ENCODE measurements at places on chromosomes 12 and 14.

DNA sequence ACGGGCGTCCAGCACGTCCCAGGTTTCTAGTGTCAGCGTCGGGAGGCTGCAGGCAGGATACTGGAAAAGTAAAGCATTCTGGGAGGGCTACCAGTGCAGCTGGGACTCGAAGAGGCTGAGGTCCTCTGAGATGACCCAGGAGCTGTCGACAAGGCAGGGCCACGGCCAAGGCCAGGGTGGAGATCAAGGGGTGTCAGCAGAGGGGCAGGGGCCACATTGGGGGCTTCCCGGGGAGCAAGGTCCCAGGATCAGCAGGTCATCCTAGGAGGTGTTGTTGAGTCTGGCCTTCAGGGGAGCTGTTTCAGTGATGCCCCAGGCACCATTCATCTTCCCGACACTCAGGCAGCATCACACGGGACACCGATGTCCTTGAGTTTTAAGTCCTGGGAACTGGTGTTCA lies 377.8 kb upstream of the SFSWAP start:
- no peak for DNase-seq

DNA sequence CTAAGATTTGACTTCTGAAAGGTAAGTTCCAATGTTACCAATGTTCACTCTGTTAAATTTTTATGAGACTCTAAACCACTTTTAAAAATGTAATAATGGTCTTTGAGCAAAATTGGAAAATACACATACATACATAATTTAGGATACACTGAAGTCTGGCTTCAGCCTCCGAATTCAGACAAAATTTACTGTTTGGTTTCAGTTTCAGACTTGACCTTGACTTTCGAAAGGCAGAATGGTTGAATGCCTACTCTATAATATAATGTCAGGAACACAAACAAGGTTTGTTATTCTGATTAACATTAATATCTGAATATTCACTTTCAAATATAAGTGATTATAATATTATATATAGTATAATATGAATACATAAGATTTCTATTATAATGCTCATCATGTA lies 74.1 kb upstream of the KRAS start:
- no peak for DNase-seq

DNA sequence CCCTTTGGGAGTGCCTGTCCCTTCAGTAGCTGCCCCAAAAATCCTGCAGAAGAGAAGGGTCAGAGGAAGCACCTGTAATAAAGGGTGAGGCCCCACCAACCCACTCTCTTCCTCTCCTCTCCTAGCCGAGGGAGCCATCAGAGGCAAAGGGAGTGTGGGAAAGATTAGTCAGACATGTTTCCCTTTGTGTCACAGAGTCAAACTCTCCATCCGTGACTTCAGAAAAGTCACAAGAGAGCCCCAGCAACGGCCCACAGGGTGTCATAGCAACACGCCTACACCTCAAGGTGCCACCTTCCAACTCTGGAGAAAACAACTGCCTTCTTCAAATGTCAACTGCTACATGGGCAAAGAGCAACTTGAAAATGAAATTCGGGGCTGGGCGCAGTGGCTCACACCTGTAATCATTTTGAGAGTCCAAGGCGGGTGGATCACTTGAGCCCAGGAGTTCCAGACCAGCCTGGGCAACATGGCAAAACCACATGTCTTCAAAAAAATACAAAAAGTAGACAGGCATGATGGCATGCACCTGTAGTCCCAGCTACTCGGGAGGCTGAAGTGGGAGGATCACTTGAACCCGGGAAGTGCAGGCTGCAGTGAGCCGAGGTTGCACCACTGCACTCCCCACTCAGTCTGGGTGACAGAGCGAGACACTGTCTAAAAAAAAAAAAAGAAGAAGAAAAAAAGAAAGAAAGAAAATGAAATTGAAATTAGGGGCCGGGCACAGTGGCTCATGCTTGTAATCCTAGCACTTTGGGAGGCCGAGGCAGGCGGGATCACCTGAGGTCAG lies 17.7 kb upstream of the CD27 start:
- peak; percentile 96 for DNase-seq

GRCh38 chr14:94977016-94977415 lies 180.3 kb downstream of the DICER1 start:
- DNase-seq: no peak

DNA sequence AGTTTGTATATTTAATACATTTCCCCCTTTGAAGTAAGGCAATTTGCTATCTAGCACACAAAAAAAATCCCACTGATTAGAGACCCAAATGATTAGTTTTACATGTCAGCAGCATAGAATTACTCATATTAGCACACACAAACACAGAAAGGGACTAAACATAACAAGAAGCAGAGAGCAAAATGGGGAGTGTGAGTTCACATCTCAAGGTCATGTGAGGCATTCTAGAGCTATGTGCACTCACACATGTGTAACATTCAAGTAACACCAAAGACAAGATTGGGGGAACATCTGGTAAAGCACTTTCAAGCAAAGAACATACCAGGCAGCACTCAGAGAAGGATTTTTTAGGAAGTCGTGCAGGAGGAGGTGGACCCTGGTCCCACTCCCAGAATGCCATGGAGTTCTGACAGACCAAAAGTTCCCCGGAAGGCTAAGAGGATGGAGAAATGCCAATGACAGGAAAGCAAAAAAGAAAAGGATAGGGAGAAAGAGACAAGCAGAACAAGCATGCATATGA lies 105.8 kb upstream of the SINHCAF start:
- DNase-seq: no peak

DNA sequence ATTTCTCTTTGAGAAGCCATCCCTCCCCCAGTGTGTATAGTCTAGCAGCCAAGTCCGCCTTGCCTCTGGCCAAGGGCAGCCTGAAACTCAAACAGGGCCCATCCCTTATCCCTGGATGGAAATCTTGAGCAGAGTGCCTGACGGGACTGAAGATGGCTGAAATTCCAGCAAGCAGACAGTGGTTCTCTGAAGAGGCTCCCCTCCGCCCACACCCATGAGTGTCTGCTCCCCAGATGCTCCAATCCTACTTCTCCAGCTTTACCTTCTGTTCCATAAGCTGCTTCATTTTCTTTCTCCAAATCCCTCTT lies 396.2 kb downstream of the NUAK1 start:
- no peak for DNase-seq

- no peak for DNase-seq
These were observed 66.9 kb upstream of the NRXN3 start for GRCh38 chr14:78103271-78103670.

GRCh38 chr12:79927772-79928474 lies 7.0 kb downstream of the PPP1R12A start:
- peak; percentile 68 for DNase-seq

- DNase-seq: no peak
These were observed 19.3 kb downstream of the NTF3 start for GRCh38 chr12:5451251-5451650.

DNA sequence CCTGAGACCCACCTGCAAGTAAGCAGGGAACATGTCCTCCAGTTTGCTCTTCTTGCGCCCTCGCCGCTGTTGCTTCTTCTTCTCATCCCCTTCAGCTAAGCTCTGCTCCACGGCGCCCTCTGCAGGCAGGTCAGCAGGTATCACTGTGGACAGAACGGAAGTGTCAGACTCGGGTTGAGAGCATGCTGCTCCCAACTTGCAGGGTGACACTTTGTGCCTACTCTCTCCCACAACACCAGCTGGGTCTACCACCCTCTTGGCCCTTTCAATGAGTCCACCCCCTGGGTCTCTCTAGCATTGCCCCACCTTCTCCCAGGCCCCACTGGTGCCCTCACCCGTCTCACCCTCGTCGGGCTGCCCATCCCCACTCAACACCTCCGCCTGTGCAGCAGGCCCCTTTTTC lies 16.7 kb downstream of the KMT2D start:
- peak; percentile 68 for DNase-seq

- no peak for DNase-seq
These were observed 51.9 kb downstream of the DAAM1 start for GRCh38 chr14:59240356-59240755.

DNA sequence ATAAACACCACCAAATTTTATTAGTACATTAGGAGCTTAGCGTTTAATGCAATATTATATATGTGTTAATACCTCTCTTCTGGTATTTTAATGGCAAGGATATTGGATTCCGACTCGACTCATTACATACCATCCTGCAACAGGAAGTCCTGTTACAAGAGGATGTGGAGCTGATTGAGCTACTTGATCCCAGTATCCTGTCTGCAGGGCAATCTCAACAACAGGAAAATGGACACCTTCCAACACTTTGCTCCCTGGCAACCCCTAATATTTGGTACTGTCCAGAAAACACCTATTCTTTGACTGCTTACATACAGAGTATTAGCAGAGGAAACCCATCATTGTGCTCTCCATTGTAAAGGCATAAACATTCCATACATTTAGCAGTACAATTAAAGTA lies 45.2 kb downstream of the VEZT start:
- no peak for DNase-seq

DNA sequence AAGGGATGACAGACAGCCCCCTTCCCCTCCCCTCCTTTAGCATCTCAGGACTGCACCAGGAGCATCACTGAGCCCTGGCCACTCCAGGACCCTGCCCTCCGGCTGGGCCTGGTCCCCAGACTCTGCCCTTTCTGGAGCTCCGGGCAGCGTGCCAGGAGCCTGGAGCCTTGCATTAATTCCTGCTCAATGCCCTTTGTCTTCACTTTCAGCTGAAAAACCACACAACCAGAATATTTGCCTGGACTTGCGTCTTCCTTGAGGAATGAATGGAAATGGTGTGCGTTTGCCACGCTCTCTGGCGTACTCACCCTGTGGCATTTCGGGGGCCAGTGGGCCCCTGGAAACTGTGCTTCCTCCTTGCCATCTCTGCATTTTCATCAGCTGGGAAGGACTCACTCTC lies 8.5 kb upstream of the RFLNA start:
- DNase-seq: no peak

- peak; percentile 75 for DNase-seq
These were observed 9.0 kb downstream of the TMBIM6 start for GRCh38 chr12:49750027-49750995.

DNA sequence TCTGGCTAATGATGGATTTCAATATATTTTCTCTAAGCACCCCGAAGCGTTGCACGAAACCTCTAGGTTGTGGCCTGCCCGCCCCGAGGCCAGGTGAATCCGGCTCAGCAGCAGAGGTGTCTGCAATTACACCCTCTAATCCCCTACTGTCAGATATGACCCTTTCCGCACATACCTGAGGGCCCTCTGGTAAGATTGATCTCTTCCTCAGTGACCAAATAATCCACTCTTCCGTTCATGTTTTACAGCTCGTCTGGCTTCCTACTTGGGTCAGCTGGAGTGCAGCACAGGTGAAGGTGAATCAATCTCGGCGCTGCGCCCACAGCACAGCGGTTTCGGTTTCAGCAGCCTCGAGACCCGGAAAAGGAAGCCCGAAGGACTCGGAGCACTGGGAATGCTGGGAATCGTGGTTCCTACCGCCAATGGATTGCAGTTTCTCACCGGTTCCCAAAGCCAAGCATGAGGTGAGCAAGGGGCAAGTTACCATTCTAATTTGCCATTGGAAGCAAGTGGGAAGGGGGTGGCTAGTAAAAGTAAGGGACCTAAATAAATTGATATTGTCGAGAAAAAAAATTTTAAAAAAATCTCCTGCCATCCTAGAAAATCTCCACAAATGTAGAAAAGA lies at the start of gene SYNJ2BP:
Gene SYNJ2BP, minus strand, starts transcription at position 366 of the 625 bp plus-strand sequence. Its CDS starts 127 bp downstream, at position 239.
- peak; percentile 9 for DNase-seq

DNA sequence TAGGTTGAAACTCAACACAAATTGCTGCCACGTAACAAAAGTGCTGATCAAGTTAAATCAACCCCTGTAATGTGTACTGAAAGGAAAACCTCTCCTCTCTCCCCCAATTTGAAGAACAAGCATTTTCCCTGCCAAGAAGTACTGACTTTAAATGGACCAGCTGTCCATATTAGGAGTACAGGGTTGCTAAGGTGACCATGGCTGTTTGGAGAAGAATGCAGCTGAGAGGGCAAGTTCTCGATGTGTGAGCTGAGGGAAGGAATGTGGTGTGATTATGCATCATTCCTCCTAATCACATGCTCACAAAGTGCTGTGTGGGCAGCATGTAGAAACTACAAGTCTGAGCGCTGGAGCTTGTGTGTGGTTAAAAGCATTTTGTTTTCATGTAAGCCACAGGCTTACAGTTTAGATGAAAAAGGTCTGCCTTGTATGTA lies 50.9 kb upstream of the CCT2 start:
- no peak for DNase-seq

DNA sequence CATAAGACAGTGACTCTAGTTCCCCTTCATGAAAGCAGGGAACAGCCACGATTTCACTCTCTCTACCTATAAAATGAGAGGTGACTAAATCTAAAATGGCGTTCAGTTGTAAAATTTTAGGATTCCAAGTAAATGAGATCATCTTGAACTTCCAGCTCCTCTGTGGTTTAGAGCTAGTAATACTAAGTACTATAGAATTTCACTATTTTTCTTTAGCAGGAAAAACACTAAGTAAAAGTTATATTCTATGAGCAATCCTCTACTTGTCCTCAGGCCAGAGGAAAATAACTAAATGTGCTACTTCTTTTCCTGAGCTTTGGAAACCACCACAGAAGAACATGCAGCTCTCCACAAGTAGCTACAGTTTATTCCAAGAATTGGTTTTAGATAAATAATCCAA lies 55.6 kb downstream of the NIN start:
- DNase-seq: no peak

DNA sequence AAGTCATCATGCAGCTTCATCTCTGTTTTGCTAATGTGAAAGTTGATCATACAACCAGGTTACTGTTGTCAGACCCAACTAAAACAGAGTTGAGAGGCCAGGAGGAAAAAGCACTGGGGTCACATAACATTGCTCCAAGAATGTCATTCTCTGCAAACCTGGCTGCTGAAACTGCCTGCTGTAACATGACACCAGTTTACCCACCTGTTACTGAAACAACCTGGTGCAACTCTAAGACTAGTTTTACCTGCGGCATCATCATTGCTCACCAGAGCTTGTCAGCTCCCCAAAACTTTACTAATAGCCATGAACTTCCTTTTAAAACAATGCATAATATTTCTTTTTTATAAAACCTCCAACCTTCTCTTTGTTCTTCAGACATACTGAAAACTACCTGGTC lies 30.7 kb upstream of the DEGS2 start:
- no peak for DNase-seq

DNA sequence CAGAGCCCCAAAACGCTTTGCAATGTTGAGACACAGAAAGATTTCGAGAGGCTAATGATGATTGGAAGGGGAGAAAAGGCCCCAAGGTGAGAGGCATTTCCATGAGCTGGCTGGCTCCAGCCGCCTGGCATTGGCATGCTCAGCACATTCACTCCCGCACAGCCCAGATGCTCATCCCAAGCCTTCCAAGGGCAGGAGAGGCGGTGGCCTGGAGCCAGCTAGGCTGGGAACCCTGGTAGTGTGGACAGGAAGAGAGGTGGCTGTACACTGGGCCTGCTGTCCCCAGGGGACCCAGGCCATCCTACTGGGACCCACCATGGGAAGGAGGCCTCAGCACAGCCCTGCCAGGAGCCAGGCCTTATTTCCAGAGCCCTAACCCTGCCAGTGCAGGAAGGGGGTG lies 72.2 kb downstream of the SPTB start:
- DNase-seq: no peak
